Activated CD8-positive, alpha-beta memory T cell treated with anti-CD3 and anti-CD28 coated beads for 24 hours (primary cell): ENCODE measurements at places on chromosomes 4 and X.

- no peak for DNase-seq
Measured at GRCh38 chrX:46710927-46711623, 47.8 kb downstream of the SLC9A7 start.

GRCh38 chr4:40194602-40195161 lies 2.1 kb upstream of the RHOH start:
- no peak for DNase-seq

DNA sequence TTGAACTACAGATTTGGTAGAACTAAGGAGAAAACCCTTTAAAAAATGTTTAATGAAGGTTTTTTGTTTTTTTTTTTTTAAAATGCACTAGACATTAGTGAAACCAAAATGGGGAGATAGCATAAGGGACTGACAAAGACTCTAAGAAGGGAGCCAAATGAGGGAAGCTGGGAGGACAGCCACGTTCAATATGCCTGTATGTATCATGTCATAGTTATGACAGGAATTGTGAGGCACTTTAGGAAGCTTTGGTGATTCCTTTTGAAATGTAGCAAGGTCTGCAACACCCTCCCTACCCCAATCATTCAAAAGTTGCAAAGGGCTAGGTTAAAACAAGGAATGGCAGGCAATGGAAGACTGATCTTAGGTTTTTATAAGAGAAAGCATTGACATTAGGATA lies 526.0 kb downstream of the TLL1 start:
- no peak for DNase-seq

DNA sequence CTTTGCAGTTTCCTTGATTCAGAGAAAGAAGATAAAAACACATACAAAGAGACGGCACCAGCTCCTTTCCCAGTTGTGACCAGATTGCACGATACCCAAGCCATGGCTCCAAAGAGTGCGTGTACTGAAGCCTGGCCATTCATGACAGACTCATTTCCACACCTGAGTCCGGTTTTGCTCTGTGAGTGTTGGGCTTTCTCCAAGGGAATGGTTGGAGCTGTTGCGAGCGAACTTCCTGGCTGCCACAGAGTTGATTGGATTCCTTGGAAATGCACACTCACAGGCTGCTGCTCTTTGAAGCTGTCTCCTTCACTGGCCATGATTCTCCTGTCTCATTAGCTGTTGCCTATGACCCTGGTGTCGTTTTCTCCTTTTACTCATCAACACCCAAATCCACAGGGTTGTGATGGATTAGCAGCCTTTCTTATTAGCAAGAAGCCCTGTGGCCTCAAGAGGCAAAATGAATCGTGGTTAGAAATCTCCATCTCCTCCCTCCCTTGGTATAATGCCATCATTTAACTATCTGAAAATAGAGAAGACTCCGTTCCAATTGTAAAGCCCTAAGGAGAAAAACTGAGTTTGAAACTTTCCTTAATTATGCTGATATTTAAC lies 43.9 kb upstream of the BBS12 start:
- DNase-seq, result no peak

- DNase-seq, result no peak
Measured at GRCh38 chrX:39642071-39642470, 455.7 kb downstream of the BCOR start.

GRCh38 chr4:178809921-178810320 lies 1367.7 kb upstream of the AGA start:
- DNase-seq, result no peak

GRCh38 chr4:16139066-16139945 lies 55.5 kb upstream of the PROM1 start:
- DNase-seq, result no peak

GRCh38 chr4:186258216-186258811 lies 7.7 kb upstream of the F11 start:
- DNase-seq, result no peak

GRCh38 chrX:98380106-98380505 lies 1496.4 kb downstream of the RPA4 start:
- DNase-seq, result no peak

DNA sequence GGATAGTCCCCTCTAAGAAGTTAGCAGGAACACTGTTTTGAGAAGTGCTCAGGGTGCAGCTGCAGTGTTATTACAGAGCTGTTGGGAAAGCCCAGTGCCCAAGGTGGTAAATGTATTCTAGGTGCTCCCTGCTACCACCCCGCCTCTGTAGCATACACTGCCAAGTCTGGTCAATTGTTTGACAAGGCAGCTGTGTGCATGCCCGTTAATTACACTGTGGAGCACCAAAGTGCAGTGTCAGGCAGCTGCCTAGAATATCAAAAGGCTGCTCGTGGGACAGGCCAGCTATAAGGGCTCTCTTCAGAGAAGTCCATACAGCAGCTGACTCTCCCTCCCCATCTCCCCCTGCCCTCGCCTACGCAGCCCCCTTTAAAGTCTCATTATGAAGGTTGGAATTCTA lies 99.9 kb upstream of the KLHL13 start:
- no peak for DNase-seq

GRCh38 chrX:126557151-126557550 lies 4.5 kb upstream of the DCAF12L1 start:
- no peak for DNase-seq

DNA sequence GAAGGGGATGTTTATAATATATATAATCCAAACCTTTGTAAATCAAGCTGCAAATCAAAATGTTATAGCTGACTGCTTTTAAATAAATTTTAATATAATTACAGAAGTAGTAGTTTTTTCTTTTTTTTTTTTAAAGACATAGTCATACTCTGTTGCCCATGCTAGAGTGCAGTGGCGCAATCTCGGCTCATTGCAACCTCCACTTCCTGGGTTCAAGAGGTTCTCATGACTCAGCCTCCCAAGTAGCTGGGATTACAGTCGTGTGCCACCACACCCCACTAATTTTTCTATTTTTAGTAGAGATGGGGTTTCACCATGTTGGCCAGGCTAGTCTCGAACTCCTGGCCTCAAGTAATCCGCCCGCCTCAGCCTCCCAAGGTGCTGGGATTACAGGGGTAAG lies 178.7 kb downstream of the FBXW7 start:
- DNase-seq, result no peak

DNA sequence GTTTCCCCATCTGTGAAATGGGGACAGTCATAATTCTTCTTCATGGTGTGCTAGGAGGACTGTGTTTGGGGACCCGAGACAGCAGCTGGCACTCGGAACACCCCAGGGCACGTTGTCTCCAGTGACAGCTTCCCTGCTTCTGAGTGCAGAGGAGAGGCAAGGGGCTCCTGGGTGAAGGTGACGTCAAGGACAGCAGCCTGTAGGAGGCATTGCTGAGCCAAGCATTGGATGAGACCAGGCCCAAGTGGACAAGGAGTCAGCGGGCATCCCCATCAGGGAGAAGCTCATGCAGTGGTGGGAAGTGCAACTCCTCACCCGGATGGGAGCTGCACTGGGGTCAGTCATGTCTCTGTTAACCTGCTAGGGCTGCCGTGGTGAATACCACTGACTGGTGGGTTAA lies 46.1 kb downstream of the EVC start:
- no peak for DNase-seq
